ENCODE measurements at places on chromosomes 12 and 14.

DNA sequence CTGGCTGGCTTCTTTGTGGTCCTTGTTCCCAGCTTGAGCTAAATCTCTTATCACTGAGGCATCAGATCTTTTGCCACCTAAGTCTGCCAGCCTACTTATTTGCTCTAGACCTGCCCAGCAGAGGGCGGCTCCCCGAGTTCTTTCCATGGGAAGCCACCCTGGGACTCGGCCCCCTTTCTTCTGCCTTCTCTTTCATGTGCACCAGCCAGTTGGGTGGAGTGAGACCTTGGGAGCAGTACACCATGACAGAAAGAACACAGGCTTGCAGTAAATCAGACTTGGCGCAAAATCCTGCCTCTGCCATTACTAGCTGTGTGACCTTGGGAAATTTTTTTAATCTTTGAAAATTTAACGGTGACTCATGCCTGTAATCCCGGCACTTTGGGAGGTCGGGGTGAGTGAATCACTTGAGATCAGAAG is 7.4 kb downstream of the SMAGP start:
- DNase-seq = no peak

DNA sequence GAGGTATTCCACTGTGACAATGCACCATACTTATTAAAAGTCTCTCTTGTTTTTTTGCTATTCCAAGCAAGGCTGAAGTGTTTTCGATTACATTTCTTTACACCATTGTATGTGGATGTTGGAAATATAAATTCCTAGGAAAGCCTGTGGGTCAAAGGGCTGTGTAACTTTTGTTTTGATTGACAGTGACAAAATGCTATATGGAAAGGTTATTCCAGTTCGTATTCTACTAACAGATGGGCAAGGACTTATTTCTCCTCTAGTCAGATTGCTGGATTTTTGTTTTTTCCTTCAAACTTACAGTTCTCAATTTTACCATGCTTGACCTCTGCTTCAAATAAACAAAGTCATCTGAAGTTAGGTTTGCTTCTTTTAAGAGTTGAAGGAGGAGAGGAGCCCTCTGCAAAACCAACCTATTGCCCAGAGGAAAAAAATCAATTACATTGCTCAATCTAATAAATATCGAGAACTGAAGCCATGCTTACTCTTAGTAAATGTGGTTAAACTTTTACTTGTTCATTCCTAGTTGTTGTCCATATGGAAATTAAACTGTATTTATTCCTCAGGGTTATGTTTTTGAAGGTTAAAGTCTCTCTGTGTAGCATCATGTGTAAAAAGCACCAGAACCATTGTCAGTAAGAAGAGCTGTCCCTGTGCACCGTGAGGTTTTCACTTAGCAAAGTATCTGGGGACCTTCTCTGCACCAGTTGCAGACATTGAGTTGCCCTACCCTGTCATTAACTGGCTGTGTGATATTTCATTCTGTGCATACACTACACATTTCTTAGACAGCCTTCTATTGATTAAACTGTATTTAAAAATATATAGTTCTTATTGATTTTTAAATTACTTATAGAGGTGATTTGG is 26.9 kb downstream of the GLT1D1 start:
- DNase-seq = no peak

GRCh38 chr12:46702581-46703344 is 123.0 kb downstream of the SLC38A4 start:
- DNase-seq = no peak

DNA sequence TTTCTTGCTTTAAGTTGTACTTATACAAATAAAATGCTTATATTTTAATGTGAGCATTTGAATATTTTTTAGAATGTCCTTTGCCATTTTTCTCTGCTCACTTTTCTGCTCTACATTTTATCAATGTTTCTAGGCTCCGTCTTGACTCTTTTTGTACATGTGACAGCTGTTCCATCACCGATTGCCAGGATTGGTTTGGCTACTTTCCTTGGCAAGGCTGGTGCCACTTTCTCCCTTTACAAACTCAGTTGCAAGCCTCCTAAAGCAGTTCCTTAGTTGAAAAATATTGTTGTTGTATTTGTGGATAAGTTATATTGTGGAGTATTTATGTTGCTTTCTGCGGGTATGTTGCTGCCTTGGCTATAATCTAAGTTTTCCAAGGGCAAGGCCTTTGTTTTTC is 63.4 kb downstream of the DACT1 start:
- no peak for DNase-seq

DNA sequence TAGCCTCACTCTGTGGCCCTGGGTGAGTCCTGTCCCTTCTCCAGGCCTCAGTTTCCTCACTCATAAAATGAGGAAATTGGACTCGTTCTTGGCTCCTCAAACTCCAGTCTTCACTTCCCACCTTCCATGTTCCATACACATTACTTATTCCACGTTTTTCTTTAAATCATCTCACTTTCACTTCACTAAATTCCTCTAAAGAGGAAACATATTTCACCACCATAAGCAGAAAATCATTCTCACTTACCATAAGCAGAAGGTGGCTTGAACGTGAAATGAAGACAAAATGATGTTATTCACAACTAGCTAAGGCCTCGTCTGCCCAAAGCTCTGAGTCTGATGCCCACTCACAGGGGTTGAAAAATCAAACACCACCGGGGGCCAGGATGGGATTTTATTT is 278.3 kb downstream of the ADGRD1 start:
- no peak for DNase-seq

GRCh38 chr14:54200726-54201125 is 196.1 kb upstream of the CDKN3 start:
- DNase-seq = no peak

DNA sequence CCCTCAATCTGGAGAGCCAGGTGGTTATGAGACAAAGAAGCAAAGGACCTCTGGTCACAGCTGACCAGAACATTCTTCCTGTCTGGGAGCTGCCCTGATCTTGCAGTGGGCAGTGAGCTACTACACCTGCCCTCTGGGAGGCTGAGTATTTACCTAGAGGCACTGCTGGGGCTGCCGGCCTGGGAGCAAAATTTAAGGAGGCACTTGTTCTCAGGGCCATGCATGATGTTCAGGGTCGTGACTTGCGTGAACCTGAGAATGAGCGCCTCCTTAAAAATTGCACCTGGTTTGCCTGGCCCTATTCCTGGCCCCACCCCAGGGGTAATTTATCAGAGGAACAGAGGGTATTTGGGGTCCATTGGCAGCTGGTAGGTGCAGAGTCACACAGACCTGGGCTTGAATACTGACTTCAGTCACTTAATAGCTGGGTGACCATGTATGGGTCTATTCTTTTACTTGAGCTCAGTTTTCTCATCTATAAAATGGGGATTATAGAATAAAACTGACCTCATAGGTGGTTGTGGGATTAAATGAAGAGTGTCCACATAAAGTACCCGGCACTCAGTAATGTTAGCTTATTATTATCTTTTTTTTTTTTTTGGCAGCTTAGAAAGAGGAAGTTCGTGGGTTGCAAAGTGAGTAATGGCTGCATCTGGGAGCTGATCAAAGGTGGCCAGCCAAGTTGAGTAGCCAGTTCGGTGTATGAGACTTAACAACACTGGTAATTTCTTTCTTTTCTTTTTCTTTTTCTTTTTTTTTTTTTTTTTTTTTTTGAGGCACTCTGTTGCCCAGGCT is 107.4 kb upstream of the MED13L start:
- DNase-seq = peak; percentile 30

- DNase-seq = no peak
Measured at GRCh38 chr12:88253371-88253978, 111.4 kb downstream of the TMTC3 start.

GRCh38 chr12:88399811-88400210 is 180.5 kb downstream of the KITLG start:
- no peak for DNase-seq

DNA sequence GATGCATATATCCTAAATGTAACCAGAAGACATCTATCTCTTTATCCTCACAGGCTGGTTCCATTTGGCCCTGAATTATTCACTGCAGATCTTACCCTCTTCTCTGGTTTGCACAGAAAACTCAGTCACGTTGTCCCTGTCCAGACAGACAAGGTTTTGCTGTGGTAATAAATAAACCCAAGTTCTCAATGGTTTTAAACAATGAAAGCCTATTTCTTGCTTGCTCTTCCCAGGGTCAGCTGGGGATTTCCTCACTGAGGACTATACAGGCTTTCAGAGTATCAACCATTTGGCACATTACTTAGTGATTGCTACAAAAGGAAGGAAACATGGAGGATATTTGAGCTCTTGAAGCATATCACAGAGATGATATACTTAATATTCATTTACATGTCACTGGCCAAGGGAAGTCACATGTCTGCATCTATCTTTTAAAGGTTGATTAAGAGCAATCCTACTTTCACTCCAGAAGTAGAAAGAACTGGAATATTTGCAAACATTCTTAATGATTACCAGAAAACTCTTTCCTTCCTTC is 24.4 kb upstream of the E2F7 start:
- no peak for DNase-seq

DNA sequence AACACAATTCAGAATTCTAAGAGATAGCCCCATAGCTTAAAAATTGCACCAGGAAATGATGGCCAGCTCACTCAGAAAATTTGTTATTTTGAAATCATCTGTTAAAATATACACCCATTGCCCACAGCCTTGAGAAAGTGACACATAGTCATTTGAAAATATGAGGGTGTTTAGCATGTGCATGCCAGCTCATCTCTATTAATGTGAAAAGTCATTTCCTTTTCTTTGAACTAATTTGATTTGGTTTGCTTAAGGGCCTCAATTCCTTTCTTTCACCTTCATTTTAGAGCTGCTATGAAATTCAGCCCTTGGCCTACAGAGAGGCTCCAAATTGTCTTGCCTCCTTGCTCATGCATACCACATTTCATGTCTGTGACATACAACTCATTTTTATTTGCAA is 241.4 kb downstream of the PHLDA1 start:
- no peak for DNase-seq

- no peak for DNase-seq
Measured at GRCh38 chr14:52380294-52380693, 66.2 kb downstream of the PTGER2 start.

- DNase-seq = no peak
Measured at GRCh38 chr12:7411343-7411742, 32.6 kb downstream of the CD163L1 start.

DNA sequence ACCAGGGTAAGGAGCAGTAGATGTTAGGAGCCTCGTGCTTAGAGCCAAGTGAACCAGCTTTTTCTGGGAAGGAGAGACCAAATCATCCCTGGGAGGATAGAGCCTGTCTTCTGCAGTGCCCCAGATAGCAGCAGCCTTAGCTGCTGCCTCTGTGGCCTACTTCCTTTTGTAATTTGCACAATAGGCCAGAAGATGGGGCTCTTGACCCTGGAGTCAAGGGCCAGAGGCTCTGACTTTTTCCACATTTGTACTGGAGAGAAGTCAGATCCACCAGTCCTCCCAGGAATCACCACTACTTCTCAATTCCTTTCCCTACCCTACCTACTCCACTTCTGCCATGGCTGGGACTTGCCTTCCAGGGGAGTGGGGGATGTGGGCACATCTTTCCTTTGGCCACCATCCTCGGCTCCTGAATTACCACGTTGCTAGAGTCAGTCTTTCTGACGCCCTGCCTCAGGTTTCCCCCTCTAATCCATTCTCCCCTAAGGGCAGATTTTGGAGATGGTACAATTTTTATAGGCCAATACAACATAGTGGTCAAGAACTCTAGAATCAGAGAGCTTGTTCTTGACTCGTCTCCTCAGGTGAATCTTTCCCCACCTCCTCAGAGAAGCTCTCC is 3.3 kb upstream of the SLC4A8 start:
- peak; percentile 44 for DNase-seq

GRCh38 chr12:93011100-93011499 is 82.0 kb upstream of the EEA1 start:
- no peak for DNase-seq

DNA sequence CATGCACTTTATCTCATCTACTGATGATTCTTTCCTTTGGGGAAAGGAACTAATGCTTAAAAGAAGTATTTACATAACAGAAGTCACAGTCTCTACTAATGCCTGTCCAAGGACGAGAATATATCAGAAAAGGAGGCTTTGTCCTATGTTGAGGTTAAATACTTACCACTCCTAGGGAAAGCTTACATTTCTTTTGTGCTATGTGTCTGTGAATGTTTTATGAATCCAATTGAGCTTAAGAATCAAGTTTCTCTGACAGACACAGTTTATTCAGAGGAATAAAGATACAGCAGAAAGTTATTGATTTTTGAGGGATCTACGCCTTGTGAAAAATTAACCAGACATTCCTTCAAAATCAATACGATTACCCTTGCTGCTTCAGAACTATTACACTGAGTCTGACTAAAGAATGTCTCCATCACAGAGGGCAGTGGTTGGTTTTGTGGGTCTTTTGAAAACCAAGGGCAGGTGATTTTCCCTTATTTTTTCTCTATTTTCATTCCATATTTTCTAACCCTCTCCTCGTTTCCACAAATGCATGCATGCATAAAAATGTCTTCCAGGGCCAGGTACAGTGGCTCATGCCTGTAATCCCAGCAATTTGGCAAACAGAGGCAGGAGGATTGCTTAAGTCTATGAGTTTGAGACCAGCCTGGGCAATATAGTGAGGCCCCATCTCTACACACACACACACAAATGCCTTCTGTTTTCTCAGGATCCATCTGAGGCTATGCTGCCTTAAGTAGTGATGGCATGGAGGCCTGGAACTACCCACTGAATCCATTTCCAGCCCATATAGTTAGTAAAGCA is 1095.1 kb downstream of the GALC start:
- no peak for DNase-seq

GRCh38 chr14:81206115-81206514 is 14.6 kb downstream of the GTF2A1 start:
- DNase-seq = no peak

DNA sequence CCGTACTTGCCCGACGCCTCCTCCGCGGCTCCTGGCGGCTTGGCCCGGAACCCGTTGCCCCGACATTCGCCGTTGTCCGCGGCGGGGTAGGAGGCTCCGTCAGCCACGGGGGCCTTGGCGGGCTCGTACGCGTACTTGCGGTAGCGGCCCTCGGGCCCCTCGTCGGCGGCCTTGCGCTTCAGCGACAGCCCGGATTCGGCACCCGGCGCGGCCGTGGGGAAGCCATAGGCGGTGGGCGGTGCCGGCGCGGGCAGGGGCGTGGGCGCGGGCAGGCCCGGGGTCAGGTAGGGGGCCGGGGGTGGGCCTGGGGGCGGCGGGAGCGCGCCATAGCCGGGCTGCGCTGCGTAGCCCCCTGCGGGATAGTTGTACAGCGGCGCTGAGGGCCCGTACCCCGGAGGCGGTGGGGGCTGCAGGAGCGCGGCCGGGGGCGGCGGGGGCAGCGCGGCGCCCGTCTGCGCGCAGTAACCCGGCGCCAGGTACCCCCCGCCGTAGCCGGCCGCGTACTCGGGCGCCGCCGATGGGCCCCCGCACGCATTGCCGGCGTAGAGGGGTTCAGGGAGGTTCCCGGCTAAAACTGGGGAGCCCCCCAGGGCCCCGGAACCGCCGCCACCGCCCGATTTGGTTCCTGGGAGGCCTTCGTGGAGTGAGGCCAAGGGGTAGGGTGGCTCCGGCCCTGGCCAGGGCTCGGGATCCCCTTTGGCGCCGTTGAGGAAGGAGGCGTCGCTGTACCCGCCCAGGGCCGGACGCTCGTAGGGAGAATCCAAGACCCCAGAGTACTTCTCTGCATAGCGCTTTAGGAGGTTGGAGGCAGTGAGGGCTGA is 26.9 kb downstream of the FIGNL2 start:
- peak; percentile 28 for DNase-seq

DNA sequence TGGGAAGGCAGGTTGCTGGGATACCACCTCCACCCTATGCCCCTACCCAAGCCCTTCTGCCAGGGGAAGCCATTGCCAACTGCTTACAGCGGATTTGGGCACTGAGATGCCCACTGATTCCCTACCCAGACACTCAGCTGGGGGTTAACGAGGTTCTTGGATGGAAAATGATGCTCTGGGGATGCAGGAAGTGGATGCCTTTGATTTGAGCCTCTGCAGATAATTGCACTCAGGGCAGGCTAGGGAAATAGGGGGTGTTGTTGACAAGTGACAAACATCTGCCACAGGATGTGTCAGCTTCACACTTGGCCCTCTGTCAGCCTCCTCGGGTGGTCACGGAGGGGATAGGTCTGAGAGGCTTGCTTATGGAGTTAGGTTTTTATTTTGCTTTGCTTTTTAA is 57.4 kb downstream of the RPH3A start:
- no peak for DNase-seq

Measured in germinal center (tissue), 1 donor.